ENCODE measurements at places on chromosomes 12 and 14.

DNA sequence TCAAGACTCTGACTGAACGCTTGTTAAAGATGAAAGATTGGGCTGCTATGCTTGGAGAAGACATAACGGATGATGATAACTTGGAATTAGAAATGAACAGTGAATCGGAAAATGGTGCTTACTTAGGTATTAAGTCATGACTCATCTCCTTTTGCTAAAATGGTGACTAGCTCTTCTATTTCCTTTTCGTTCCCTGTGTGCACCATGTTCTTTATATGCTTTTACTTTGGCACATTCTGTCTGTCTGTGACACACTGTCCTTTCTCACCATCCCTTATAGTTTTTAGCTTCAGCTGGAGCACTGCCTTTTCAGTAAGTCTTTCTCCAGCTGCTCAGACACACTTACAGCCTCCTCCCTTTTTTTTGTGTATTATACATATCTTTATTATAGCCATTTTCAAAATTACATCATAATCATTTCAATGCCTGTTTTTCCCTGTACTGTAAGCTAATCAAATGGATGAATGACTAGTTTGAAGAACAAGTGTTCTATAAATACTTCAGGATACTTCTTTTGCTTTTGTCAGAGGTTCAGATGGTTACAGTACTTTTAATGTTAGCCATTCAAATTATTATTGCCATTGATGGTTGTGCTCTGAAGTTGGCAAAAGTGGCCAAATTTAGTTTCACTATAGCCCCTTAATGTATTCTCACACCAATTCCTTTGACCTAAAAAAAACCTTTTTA, 68.6 kb downstream of the MIA2 start:
- no peak for DNase-seq

- no peak for DNase-seq
Measured at GRCh38 chr12:124396544-124397398, 101.9 kb downstream of the RFLNA start.

GRCh38 chr12:115051378-115051777, 367.4 kb upstream of the TBX3 start:
- no peak for DNase-seq

- no peak for DNase-seq
Measured at GRCh38 chr12:73277971-73278370, 1005.8 kb downstream of the TRHDE start.

DNA sequence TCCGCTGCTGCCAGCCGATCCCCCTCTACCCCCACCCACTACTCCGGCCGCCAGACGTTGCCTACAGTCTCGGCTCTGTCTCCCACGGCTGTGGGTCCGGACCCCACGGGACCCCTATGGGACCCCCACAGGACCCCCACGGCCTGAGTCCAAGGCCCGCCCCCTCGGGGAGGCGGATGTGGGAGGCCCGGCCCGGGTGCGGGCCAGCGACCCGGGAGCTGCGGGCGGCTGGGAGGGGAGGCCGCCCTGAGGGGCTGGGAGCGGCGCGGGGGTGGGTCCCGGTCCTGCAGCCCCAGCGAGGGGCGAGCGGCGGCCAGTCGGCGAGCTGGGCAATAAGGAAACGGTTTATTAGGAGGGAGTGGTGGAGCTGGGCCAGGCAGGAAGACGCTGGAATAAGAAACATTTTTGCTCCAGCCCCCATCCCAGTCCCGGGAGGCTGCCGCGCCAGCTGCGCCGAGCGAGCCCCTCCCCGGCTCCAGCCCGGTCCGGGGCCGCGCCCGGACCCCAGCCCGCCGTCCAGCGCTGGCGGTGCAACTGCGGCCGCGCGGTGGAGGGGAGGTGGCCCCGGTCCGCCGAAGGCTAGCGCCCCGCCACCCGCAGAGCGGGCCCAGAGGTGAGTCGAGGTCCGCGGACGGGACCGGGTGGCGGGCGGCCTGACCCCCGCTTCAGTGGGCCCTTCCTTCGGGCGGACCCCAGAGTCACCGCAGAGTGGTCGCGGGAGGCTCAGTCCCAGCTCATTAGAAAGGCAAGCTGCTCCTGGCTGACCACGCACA, at the start of gene ACVRL1:
ACVRL1 (plus strand) TSS at position 422 of the 773 bp plus-strand sequence. CDS start 4,971 bp downstream, outside the sequence.
- no peak for DNase-seq

DNA sequence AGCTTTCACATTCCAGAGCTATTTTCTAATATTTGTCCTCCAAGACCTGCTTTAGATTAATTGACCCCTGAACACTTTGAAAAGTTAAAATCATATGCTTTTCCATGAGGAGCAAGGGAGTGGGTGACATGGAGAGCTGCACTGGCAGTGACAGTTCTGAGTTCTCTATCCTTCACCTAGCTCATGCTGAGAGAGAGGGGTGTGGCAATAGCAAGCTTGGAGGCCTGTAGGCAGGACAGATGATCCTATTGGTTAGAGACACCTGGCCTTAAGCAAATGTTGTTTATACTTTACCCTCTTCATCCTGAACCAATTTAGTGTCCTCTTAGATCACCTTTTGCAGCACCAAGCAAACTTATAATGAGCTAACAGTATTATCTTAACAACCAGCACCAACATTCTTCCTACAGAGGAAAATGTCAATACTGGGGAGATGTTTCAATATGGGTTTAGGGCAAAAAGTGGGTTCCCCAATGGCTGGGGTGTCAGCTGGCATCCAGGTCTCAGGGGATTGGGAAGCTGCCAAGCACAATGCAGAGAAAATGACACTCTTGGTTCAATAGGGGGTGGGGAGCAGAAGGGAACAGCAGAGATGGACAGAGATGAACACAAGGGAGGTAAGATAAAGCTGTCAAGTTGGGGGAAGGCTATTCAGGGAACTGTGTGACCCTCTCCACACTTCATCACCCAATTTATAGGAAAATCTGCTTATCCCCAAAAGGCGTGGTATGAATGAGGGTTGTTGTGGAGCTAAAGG, 37.0 kb upstream of the PPM1H start:
- no peak for DNase-seq

GRCh38 chr12:80016684-80017083, 81.8 kb upstream of the PPP1R12A start:
- no peak for DNase-seq

DNA sequence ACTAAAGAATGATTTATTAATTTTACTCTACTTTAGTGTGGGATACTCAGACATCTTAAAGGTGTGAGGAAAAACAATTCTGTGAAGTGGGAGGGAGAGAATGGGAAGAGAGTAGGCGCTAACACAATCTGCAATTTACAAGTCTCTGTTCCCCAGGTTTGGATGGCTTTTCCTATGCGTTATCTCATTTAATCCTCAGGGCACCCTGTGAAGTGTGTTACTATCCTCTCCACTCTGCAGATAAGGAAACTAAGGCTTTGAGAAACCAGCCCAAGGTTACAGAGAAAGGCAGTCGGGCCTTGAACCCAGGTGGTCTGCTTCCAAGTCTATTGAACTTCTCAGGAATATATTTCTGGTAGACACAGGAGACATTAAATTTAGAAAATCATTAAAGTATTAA, 36.2 kb upstream of the TUBA1C start:
- DNase-seq = no peak

DNA sequence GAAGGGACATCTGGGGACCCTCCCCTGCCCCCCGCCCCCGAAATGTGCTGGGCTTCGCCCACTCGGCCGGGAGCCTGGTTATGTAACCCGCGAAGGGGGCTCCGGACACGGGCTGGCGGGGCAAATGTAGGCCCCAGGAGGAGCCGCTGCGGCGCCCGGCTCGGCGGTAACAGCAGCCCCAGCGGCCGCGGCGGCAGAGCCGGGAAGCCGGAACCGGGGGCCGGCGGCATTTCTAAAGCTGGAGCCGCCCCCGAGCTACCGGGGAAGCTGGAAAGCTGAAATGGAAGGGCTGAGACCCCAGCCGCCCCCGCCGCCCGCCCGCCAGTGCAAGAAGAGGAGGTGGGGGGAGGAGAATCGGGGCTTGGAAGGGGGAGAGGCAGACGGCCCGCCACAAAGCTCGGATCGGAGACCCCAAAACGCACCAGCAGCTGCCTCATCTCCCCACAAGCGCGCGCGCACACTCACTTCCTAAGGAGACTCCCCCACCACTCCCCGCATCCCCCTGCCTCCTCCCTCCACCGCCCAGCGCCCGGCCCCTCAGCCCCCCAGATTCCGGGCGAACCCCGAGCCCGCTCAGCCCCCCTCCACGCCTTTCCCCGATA, 1.5 kb downstream of the KDM2B start:
- DNase-seq = no peak

DNA sequence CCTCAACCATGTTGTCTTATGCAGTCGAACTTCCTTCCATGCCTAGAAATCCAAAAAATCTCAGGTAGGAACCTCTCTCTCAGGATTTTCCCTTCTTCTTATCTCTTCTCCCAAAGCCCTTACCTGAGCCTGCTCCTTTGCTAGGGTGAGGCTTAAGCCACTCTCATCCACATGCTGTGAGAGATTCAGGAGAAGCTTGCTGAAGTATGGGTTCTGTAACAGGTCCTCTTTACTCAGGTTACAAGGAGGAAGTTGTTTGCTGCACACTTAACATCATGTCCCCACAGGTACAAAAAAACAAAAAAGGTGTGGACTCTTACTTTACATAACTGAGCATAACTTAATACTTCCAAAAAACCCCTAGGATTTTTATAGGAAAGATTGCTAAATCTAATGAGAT, 4.5 kb downstream of the HAUS4 start:
- no peak for DNase-seq

DNA sequence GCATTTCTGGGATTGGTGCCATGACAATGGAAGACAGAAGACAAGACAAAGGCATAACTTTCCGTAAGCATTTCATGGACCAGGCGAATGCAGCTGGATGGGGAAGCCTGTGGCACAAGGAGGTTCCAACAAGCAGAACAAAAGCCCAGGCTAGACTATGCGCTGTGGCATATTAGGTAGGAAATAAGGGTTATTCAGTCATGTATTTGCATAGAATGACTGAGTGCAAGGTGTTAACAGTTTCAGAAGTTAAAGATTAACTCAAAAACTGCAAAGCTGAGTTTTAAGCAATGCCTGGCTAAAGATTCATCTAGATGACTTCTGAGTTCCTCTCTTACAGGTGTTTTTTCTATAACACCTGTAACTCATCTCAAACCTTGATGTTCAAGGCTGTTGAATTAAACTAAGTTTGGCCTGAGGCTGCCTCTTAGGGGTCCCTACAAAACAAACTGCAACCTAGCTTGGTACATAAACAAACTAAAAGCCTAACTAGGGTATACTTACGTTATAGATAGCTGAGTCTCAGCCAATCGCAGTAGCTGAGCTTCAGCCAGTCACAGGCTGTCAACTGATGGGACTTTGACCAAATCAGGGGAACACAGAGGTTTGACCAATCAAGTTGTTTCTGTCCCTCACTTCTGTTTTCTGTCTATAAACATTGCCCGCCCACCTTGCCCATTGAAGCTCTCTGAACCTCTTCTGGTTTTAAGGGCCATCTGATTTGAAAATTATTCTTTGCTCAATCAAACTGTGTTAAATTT, 52.2 kb upstream of the PLBD1 start:
- no peak for DNase-seq

- no peak for DNase-seq
Measured at GRCh38 chr14:75971509-75971908, 10.3 kb downstream of the TGFB3 start.

DNA sequence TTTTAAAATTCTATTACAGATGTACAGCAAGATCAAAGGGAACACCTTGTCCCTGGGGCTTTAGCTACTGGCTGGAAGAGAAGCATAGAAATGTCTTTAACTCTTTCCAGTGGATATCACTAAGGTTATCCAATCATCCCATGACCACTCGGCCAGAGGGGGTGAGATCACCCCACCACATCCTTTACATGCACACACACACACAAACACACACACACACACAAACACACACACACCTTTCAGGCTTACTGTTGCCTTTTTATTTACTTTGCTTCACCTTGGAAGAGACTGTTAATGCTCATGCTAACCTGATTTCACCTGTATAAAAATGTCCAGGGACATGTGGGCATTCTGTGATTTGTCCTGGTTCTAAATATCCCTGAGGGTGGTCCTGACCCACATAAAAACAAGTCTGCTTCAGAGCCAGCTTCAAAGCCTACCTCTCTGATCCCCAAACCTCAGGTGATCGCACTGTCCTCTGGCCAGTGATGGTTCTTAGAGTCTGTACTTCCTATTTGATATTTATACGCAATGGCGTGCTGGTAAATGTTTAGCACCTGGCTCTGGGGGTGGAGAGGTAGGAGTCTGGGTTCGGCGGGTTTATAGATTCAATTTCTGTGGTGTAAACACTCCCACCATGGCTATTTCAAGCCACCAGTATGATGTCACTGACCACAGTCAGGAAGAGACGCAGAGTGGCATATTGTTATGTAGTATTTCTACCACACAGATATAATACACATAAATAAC, 166.1 kb upstream of the EEA1 start:
- DNase-seq = no peak

GRCh38 chr12:104414581-104415341, 42.0 kb upstream of the CHST11 start:
- no peak for DNase-seq

DNA sequence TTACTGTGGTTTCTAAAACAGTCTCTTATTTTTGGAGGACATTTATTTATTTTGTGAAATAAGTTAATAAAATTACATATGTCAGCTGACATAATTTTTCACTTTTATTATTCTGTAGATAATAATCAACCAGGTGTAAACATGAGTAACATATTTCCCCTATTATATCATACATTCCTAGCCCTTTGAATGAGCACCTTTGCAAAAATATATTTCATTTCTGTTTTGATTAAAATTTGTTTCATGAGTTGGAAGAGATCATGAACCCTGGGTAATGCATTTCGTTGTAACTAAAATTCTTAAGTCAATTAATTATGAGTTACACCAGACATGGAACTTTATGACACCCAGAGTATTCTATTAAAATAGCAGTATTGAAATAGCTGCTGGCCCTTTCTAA, 56.3 kb downstream of the SLC16A7 start:
- no peak for DNase-seq

DNA sequence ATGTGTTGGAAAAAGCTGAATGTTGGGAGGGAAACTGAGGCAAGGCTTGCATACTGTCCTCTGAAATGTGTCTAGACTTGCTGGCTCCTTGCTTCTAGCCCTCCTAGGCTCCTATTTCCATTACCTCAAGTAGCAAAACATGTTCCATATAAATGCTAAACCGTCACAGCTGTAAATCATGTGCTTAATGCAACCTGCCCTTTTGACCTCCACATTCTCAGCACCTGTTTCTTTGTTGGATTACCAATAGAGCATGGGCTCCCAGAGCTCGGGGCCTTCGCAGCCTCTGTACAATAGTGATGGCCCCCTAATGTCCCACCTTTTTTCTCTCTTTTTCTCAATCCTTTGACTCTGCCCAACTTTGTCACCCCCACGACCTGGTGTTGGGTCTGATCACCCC, 23.3 kb downstream of the RERGL start:
- DNase-seq = no peak

DNA sequence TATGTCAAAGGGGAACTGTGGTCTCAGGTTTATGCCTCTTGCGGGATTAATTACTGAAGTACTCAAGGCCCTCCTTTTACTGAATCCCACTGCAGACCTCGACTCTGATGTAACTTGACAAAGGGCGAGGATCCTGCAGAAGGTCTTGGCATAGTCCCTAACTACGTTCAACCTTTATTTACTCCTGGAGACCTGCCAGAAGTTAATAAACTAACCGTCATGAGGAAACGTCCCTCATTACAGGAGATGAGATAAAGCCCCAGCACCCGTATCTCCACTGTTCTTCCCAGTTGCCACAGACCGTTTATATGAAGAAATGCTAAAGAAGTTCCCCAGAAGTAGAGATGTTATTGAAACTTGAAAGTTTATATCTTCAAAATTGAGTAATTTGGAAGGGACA, 190.9 kb downstream of the ETV6 start:
- DNase-seq = no peak

Data from GM04504 (cell line).